ENCODE measurements at places on chromosomes 3 and 15. TPM values are rescaled to one million over a fixed set of nuclear protein-coding genes. Genes with fewer than 3 reads are reported as not detected.

DNA sequence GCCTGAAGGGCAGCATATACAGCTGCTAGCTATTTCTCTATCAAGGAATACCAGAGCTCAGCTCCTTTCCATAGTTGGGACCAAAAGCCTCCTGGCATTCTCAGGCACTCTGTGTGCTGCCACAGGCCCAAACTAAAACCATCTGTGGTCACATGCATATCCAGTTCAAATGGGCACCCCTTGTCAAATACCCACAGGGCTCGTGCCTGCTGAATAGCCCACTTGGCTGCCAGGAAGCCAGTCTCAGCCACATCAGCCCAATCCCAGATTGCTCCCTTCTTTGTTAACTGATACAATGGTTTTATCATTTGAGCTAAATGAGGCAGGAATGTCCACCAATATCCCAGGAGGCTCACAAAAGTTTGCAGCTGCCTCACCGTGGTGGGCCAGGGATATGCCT is 13.9 kb downstream of the CCRL2 start:
- H3K36me3 ChIP-seq, result no peaks in the 10 kb centered on the region
- no peaks in the 10 kb centered on the region for H3K4me1 ChIP-seq
- DNase-seq, result no peak
- no peak overlapping the region for H3K4me3 ChIP-seq

DNA sequence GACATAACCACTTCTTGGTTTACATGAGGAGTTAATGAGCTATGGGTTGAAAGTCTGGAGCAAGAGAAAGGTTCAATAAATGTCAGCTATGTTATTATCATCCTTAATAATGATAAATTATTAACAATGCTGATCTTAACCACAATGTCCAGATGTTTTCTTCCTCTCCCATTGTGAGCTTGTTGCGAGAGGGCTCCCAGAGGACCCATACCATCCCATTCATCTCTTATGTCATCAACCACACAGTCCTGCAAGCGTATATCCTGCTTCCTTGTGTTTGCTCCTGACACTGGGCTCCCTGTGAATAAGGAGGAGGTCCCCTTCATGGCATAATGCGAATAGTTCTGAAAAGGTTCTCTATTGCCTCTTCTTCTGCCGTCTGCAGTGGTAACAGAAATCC is 266.8 kb downstream of the TLE3 start:
- H3K4me3 ChIP-seq, result no peak overlapping the region
- no peaks in the 10 kb centered on the region for H3K36me3 ChIP-seq
- H3K27me3 ChIP-seq, result no peaks in the 10 kb centered on the region

DNA sequence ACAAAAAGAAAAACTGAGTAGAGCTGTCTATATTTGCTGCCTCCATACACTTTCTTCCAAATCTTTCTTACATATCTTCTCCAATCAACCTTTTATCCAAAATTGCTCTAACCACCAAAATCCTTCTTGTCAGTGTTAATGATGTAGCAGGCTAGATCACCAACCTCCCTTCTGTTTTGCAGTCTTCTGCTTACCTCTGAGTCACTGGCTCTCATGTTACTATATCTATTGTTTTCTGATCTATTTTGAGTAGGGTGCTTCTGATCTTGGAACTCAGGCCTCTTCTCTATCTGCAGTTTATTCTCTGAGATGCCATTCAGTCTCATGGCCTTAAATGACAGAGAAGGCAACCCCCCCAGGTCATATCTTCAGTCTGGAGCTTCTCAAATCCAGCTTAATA is 26.3 kb upstream of the AADAC start:
- H3K4me1 ChIP-seq, result no peaks in the 10 kb centered on the region
- DNase-seq, result no peak
- H3K36me3 ChIP-seq, result no peaks in the 10 kb centered on the region
- no peak overlapping the region for H3K27ac ChIP-seq
- no peaks in the 10 kb centered on the region for H3K27me3 ChIP-seq
- no peak overlapping the region for H3K4me3 ChIP-seq

DNA sequence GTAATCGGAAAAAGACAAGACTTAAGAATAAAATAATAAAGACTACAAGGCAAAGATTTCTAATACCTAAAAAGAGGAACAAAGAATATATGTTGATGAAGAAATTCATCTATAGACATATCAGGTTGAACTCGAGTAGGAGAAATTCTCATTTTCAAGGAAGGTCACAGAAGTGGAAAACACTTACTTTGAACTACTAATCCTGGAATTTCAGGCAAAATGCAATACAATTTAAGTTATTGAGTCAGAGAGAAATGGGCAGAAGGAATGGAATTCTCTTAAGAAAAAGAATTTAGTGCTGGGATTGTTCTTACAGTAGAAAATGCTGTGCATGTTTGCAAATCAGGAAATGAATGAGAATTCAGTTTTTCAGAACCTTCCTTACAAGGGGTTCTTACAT is 135.9 kb upstream of the TGFBR2 start:
- no peak overlapping the region for H3K4me3 ChIP-seq
- no peak for DNase-seq
- no peaks in the 10 kb centered on the region for H3K27me3 ChIP-seq
- H3K4me1 ChIP-seq, result peaks cover 29% of the 10 kb centered on the region

DNA sequence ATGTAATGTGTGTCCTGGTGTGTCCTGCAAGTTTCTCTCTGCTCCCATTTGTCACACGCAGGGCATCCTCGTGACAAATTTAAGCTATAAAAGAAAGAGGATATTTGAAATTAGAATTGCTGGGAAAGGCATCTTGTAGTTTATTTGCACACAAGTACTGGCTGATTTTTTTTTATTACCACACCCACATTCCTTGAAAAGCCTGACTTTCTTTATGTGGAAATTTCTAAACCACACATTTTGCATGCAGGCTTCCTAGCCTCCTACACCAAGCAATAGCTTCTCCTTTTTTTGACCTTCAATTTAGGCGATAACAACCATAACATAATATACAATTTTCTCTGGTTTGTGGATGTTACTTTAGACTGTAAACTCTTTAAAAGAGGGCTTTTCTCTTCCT is 126.1 kb downstream of the SERPINI1 start:
- no peak for DNase-seq
- H3K27ac ChIP-seq, result no peak overlapping the region
- H3K27me3 ChIP-seq, result no peaks in the 10 kb centered on the region
- no peaks in the 10 kb centered on the region for H3K36me3 ChIP-seq

GRK7 gene
- not detected for total RNA-seq

DNA sequence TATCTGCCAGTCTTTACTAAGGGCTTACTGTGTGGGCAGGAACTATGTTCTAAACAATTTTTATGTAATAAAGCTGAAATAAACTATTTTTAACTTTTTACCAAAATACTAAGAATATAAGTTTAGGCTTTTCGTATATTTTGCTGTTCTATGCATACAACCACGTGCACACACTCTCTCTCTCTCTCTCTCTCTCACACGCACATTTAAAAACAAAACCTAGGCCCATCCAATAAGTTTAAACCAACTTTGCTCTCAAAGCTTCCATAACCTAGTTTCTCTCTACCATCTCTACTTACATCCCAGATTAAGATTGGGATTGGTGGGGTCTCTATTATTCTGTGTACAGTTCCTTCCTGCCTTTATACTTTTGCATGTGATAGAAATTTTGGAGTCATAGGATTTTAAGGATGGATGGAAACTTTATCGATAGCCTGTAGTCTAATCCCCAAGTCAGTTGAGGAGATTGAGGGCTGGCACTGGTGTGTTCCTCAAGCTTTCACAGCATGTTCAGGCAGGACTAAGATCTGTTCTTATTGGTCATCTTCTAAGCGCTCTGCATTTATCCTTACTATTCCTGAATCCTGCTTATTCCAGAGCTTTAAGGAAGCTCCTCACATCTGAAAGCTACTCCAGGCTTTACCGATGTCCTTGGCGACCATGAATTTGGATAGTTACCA is 1.8 kb downstream of the GPR171 start:
- no peak for DNase-seq
- no peak overlapping the region for H3K27ac ChIP-seq

DNA sequence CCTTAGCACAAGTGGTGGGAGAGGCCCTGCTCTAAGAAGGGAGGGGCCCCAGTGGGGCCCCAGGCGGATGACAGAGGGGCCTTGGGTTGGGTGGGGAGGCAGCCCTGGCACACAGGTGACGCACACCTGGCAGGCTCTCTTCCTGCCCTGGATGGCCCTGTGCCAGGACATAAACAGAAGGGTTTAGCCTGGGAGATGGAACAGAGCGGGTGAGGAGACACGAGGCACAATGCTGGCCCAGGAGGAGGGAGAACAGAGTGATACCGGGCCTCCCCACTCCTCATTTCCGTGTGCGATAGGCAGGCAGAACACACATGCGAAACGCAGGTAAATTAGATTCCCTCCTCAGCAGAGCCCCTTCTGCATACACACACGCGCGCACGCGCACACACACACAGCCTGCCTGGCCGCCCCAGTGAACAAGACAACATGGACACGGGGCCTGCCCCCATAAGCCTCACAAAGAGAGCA is 39.8 kb downstream of the IDH2 start:
- peaks cover 74% of the 10 kb centered on the region for H3K4me1 ChIP-seq
- H3K27ac ChIP-seq, result peak overlapping the region; percentile 58
- DNase-seq, result no peak
- H3K27me3 ChIP-seq, result no peaks in the 10 kb centered on the region

- H3K4me3 ChIP-seq, result no peak overlapping the region
- no peak overlapping the region for H3K27ac ChIP-seq
- H3K27me3 ChIP-seq, result no peaks in the 10 kb centered on the region
- no peaks in the 10 kb centered on the region for H3K4me1 ChIP-seq
- DNase-seq, result no peak
Observed at GRCh38 chr15:47431501-47431900, 285.8 kb upstream of the SEMA6D start.

DNA sequence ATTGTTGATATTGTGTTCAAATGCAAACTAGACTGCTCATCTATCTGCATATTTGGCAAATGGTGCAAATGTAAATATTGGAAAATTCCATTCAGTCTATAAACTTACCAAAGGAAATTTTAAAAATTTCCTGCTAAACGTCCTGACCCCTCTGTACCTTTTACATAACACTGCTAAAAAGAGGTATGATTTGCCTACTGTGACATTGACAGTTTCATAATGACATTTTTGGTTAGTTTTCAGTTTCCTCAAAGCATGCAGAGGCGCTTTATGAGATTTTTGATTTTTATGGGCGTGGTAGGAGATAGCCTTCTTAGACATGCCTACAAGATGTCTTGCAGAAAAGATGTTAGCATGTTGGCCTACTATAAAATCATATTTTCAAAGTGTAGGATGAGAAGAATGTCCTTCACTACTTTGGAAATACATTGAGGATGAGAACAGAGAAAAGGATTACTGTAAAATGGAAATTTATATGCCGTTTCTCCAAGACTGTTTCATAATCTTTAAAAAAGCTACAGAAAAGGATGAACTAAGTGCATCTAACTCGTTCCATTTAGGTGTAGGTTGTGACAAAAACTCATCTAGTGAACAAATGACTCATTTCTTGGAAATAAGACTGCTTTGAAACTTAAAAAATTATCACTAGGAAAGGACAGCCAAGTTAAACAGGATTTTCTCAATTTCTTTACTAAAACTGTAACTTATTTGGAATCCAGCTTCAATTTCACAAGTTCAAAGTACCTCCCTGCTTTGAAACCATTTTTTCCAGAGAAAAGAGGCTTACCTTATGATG is 14.5 kb upstream of the ISLR start:
- H3K4me1 ChIP-seq, result peaks cover 28% of the 10 kb centered on the region
- H3K4me3 ChIP-seq, result no peak overlapping the region
- no peak for DNase-seq

- H3K4me3 ChIP-seq, result no peak overlapping the region
- no peak overlapping the region for H3K27ac ChIP-seq
- H3K36me3 ChIP-seq, result no peaks in the 10 kb centered on the region
- H3K4me1 ChIP-seq, result no peaks in the 10 kb centered on the region
- DNase-seq, result no peak
Observed at GRCh38 chr3:130582457-130583153, 65.6 kb downstream of the COL6A6 start.

CHAC1 gene
- total RNA-seq, result 3.6 TPM

GPR62 gene
- total RNA-seq, result 0.42 TPM

- H3K4me1 ChIP-seq, result no peaks in the 10 kb centered on the region
- H3K27ac ChIP-seq, result no peak overlapping the region
- no peak for DNase-seq
- H3K27me3 ChIP-seq, result no peaks in the 10 kb centered on the region
- no peaks in the 10 kb centered on the region for H3K36me3 ChIP-seq
Observed at GRCh38 chr3:192715126-192715525, 12.2 kb downstream of the FGF12 start.

DNA sequence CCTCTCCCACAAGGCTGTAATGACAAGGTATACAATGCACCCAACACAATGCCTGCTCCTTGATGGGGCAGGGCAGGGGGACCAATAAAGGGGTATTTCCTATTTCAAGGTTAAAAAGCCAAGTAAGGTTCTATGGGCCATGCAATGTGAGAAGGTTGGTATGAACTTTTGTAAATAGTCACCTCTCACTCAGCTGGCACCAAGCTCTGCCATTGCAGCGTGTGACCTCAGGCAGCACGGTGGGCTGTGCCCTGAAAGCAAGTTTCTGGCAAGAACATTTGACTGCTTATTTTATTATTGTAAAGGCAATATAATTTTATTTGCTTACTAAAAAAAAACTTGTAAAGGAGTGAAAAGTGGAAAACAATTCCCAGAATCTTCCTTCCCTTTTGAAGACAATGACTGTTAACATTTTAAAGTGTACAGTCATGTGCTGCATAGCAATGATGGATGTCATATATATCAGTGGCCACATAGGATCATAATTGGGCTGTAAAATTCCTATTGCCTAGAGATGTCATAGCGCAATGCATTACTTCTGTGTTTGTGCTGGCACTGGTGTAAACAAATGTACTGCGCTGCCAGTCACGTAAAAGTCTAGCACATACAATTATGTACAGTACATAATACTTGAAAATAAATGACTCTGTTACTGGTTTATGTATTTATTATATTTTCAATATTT is 167.3 kb upstream of the RORA start:
- no peak overlapping the region for H3K27ac ChIP-seq
- no peaks in the 10 kb centered on the region for H3K4me1 ChIP-seq
- no peaks in the 10 kb centered on the region for H3K27me3 ChIP-seq
- no peak for DNase-seq

- H3K4me3 ChIP-seq, result no peak overlapping the region
- H3K27me3 ChIP-seq, result no peaks in the 10 kb centered on the region
- H3K4me1 ChIP-seq, result peaks cover 14% of the 10 kb centered on the region
- DNase-seq, result no peak
- H3K36me3 ChIP-seq, result no peaks in the 10 kb centered on the region
Observed at GRCh38 chr3:72329354-72329753, 518.9 kb downstream of the SHQ1 start.

- H3K4me1 ChIP-seq, result peaks cover 30% of the 10 kb centered on the region
- H3K27me3 ChIP-seq, result no peaks in the 10 kb centered on the region
Observed at GRCh38 chr15:82810061-82810889, 847 bp downstream of the WHAMM start.

- no peak overlapping the region for H3K4me3 ChIP-seq
- no peaks in the 10 kb centered on the region for H3K27me3 ChIP-seq
- peaks cover 4% of the 10 kb centered on the region for H3K4me1 ChIP-seq
- DNase-seq, result peak; percentile 42
- no peaks in the 10 kb centered on the region for H3K36me3 ChIP-seq
- no peak overlapping the region for H3K27ac ChIP-seq
Observed at GRCh38 chr15:62124176-62124972, 40.7 kb downstream of the C2CD4B start.

- no peaks in the 10 kb centered on the region for H3K27me3 ChIP-seq
- H3K36me3 ChIP-seq, result no peaks in the 10 kb centered on the region
- H3K4me3 ChIP-seq, result no peak overlapping the region
- no peak overlapping the region for H3K27ac ChIP-seq
Observed at GRCh38 chr3:98567666-98568270, 25.6 kb downstream of the CPOX start.

GRCh38 chr3:39177708-39178332 is 14.6 kb downstream of the XIRP1 start:
- peak overlapping the region; percentile 93 for H3K27ac ChIP-seq
- peak overlapping the region; percentile 54 for H3K4me3 ChIP-seq
- H3K27me3 ChIP-seq, result no peaks in the 10 kb centered on the region
- peaks cover 45% of the 10 kb centered on the region for H3K4me1 ChIP-seq
- peak; percentile 98 for DNase-seq

GPR149 gene
- total RNA-seq, result not detected

All from esophagus muscularis mucosa (tissue), 4 donors.